ENCODE measurements at places on chromosomes 3 and 15.
A peak's percentile ranks its signal among the peaks of the same experiment; 100 is the strongest.

GRCh38 chr3:50336452-50337174 lies 4.0 kb downstream of the RASSF1 start:
- DNase-seq: peak; percentile 30

DNA sequence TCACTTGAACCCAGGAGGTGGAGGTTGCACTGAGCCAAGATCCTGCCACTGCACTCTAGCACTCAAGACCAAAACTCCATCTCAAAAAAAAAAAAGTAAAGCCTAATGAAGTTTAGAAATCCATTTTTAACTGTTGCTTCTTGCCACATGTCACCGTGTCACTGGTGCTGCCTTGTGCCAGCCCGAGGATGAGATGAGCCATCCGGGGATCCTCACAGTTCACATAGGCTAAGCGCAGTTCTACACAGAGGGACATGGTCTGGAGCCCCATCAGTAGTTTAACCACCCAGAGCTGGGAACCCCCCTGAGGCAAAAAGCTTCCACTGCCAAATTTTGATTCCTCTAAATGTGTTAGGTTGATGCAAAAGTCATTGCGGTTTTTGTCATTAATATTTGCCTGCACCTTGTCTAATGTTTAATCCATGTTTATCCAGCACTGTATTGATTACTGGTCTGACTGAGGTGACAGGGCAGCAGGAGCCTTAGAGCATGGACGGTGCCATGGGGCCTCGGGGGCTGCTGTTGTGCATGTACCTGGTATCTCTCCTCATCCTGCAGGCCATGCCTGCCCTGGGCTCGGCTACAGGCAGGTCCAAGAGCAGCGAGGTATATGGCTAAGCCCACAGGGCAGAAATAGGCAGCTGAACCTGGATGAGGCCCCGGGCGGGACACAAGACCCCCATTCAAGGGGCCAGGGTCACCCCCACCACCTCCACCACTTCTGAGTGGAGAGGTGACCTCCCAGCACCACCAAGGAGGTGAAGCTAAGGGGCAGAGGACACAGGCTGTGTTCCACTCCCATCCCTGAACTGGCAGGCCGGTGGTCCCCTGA lies at the start of gene ITIH1:
Gene ITIH1 (plus strand): TSS at position 473 of the 832 bp plus-strand sequence. CDS start 17 bp downstream, at position 490.
- DNase-seq: no peak

DNA sequence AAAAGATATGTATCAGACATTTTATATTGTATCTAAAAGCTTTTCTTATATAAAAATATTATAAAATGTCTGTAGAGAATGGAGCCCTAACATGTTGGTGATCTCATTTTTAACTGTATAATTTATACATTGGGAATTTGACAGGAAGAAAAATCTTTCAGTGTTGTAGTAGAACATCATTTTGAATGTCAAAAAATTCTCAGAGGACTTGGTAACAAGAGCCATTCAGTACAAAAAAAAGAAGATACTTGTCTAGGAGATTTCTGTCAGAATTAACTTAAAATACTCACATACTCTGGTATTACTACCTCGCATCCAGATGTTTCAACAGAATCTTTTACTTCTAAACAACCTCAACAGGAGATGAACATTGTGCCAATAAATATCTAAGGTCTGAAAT lies 1277.9 kb downstream of the ROBO2 start:
- DNase-seq: no peak

DNA sequence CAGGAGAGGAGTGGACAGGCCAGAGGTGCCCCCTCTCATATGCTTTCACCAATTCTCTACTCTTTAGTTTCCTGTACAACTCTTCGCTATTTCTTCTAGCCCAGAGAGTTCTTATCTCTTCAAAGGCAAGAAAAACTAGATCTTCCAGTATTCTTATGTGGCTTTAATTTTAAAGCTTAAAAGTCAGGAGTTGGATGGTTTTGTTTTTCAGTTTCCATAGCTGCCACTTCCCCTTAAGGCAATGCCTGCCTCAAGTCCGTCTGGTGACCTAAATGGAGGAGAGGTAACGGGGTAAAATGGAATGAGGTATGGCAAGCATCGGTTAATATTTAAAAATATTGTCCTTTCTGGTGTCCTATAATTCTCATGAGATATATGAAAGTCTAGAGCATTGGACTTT lies 11.4 kb upstream of the VGLL3 start:
- DNase-seq: no peak

GRCh38 chr3:128328546-128329458 lies 137.9 kb downstream of the DNAJB8 start:
- DNase-seq: no peak

DNA sequence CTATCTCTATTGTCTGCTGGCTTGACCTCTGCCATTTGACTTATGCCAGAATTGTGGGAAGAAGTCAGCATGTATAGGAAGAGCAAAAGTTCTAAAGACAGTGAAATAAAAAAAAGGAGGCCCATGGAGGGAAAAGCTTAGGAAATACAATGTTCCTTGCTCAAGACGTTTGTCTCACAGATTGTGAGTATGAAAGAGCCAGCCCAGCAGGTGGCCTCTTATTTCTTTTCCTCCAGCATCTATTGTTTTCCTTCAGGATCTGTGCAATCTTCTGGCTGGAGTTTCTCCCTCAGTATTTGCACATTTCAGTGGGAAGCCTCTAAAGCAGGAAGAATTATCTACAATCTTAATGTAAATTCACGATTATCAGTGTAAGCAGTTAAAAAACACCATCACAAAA lies 43.7 kb downstream of the ZDHHC3 start:
- no peak for DNase-seq

DNA sequence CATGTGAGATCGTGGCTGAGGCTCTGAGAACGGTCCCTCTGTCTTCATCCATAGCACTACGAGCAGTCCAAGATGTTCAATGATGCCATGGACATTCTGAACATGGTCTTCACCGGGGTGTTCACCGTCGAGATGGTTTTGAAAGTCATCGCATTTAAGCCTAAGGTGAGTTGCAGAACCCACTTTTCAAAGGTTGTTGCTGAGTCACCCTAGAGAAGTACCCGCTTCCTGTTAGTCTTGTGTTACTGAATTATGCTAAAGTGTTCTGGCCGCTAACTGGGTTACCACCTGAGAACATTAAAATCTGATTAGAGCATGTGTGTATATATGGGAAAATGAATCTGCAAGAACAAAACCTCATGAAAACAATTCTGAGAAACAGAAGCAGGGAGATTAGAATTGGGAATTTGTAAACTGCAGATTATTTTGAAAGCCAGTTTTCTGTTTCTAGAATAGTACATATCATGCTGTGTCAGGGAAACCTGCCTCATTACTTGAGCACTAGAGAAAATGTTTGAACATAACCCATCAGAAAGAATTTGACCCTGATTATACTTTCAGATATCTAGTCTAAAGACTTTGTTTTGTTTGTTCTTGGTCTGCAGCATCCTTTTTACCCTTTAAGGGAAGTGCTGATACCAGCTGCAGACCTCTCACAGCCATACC lies 92.6 kb downstream of the CHDH start:
- DNase-seq: peak; percentile 39

GRCh38 chr3:68919000-68919399 lies 13.3 kb downstream of the TAFA4 start:
- DNase-seq: no peak

- DNase-seq: peak; percentile 51
Measured at GRCh38 chr3:184320104-184320445, 5.7 kb downstream of the EIF4G1 start.
